Upper lobe of left lung (tissue), 6 donors: ENCODE measurements at places on chromosomes 3 and 15. TPM values are rescaled to one million over a fixed set of nuclear protein-coding genes. Genes with fewer than 3 reads are reported as not detected.

- DNase-seq: peak; percentile 54
These were observed 110.0 kb downstream of the AQP9 start for GRCh38 chr15:58247855-58248842.

GRCh38 chr3:93910097-93910496 lies 63.6 kb downstream of the PROS1 start:
- no peak for DNase-seq

DNA sequence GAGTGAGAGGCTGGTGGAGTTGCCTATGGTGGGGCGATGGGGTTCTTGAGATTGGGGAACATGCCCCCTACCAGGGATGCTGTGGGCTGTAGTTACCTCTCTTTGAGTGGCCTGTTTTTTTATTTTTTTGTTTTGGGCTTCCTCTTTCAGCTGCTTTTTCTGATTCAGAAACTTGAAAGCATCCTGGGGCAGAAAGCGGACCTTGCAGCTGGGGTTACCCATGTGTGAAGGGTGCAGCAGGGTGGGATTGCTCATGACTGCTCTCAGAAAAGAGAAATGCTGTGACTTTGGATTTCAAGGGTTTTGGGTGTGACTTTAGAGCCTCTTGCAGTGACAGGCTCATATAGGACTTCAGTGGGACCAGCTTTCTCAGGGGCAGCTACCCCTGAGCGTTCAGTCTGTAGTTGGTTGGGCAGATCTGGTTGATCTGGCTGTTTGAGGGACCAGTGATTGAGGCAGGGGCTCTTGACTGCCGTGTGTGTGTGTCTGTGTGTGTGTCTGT lies 1.8 kb downstream of the LIMD1 start:
- DNase-seq: no peak

GRCh38 chr3:53835257-53835656 lies 11.0 kb downstream of the CHDH start:
- DNase-seq: no peak

GRCh38 chr3:88151358-88151757 lies 1.6 kb downstream of the C3orf38 start:
- no peak for DNase-seq

DNA sequence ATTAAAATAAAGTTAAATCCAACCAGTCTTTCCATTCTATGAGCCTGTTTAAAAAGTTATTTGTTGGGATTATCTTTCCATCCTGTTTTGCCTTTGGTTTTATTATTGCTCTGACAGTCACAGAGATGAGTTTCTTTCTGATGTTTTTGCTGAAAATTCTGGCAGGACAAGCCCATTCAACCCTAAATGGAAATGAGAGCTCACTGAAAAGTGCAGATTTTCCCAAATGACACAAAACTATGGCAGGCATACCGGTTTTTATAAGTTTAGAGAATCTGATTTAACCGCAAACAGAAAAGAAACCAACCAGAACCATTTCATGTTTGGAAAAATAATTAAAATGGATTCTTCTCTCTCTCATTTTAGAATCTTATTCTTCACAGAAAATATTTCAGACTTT lies 238.1 kb upstream of the SGO1 start:
- DNase-seq: no peak

DNA sequence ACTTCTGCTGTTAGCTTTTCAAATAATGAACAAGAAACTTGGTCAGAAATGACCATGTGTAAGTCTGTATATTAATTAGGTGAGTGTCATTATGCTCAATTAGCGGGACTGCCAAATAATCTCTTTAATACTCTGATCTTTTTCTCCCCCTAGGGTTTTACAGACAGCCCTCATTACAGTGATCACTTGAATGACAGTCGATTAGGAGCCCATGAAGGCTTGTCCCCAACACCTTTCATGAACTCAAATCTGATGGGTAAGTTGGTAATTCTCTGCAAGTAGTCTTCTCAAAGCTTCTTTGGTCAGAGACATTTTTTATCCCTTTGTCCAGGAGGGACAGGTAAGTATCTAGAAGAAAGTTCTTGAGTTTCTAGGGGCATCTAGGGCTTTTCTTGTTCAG lies 173.2 kb downstream of the TCF12 start:
- no peak for DNase-seq

GRCh38 chr3:185549122-185549521 lies 3.3 kb downstream of the LIPH start:
- no peak for DNase-seq

The MYO5C gene
- 115 TPM for total RNA-seq

The FBXW12 gene
- total RNA-seq: not detected

The CACNA2D2 gene
- total RNA-seq: 213 TPM
